Glomerular endothelial cell (primary cell): ENCODE measurements at places on chromosomes 16 and 17.

DNA sequence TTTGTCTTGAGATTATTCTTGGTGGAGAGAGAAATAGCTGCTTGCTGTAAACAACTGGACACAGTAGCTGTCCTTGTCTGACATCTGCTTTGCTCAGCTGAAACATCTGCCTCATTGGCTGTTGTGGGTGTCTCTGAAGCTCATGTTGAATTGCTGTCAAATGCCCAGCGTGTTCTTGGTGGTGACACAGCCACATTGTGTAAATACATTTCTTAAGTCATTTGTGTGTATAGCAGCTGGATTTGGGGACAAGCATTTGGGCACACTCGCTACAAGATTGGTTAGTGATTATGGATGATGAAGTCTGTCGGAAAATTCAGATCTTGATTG, 5.3 kb downstream of the FAM234A start:
- no peak for DNase-seq

- DNase-seq = no peak
These were observed 3.4 kb upstream of the HEXD start for GRCh38 chr17:82414548-82415281.

DNA sequence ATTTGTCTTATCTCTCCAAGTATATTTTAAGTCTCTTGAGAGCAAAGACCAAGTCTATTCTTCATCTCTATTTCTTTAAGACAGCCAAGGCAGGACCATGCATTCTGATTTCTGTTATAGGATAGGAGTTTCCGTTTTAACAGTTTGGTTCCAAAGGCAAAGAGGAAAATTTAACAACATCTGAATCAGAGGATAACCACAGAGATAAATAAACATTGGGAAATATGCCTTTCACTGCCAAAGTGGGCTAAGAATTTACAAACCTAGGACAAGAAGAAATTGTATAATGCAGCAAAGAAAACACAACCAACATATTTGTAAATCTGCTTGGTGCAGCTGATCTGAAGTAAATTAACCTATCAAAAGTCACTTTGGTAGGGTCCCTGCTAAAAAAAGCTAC, 37.7 kb downstream of the USP32 start:
- no peak for DNase-seq

DNA sequence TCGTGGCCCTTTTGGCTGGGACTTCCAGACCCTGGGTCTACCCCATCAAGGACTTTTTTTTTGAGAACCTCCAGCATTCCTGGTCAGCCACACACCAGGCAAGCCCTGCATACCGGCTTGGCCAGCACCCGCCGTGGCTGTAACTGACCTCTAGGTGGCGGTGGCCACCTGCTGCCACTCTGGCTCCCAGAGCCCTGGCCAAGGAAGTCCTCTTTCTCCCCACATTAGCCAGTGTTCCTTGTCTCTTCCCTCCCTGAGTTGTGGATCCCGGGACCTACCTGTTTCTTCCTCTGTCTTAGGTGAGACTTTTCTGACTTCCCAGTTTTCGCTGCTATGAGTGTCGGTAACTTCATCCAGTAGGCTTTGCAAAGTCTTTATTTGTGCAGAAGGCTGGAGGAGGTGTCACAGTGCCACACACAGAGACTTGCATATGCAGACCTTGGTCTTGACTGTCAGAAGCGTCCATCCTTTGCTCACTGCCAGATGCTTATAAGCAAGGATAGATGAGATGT, 348.3 kb downstream of the CPPED1 start:
- no peak for DNase-seq

DNA sequence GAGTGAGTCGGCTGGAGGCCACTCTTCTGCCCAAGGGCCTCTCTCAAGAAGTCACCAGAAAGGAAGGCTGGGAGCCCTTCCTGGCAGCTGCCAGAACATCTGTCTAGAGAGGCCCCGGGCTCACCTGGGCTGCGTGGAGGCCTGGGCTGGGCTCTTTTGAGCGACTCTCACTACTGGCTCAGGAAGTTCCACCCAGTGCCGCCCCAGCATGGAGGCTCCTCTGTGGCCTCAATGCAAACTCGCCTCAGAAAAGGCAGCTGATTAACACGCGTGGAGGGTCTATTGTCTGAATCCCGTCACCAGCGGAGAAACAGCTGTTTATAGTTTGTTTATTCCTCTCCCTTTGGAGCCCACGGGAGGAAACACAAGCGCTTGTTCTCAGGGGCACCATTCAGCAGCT, 25.3 kb downstream of the XYLT1 start:
- no peak for DNase-seq

DNA sequence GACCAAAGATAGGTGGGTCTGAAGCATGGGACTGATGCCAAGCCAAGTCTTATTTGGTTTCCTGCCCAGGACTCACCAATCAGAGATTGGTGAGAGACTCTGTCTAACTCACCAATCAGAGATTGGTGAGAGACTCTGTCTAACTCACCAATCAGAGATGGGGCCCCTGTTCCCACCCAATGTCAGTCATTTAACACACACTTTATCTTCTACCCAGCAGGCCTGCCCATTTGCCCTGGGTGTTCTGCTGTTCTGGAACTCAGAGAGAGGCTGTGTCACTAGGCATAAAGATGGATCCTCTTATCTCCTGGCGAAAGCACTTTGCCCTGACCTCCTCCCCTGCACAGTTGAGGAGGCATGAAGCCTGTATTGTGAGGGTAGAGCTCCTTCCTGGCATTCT, 5.4 kb upstream of the RHOT1 start:
- no peak for DNase-seq

GRCh38 chr17:40540448-40540847, 24.8 kb downstream of the CCR7 start:
- DNase-seq = no peak

DNA sequence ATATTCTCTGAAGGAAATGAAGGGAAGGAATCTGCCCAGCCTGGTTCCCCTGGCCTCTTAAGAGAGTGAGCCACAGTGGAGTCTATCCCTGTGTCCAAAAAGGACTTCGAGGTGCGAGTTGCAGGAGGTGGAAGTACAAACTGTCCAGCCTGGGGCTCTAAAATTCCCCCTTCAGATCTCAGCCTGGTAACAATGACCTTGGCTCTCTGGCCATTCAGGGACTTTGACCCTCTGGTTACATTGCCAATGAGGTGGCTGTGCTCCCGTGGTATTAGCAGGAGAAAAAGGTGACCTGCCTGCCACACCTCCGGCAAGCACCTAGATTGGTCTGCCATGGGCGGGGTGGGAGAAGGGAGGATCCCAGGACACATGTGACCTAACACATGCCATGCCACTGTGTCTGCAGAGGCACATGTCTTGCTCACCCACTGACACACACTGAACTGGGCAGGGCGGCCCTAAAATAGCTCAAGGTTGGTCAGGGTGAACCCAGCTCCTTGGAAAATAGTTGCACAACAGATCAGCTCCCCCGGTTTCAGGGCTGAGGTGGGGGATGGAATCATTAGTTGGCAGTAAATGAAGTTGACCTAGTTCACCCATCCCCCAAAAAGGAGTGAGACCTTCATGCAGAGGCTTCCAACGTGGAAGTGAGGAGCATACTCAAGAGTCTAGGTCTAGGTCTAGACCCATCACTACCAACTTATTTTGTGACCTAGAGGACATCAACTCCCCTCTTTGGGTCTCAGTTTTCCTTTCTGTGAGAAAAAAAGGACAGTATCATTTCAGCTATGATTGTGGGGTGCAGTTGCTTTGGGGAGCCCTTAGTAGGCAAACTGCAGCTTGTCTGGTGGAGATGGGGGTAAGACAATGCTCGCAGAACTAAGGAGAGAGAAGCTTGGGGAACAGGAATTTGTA, 2.2 kb downstream of the NR1D1 start:
- DNase-seq = no peak

GRCh38 chr17:19590912-19591551, 57.4 kb downstream of the SLC47A1 start:
- DNase-seq = no peak

DNA sequence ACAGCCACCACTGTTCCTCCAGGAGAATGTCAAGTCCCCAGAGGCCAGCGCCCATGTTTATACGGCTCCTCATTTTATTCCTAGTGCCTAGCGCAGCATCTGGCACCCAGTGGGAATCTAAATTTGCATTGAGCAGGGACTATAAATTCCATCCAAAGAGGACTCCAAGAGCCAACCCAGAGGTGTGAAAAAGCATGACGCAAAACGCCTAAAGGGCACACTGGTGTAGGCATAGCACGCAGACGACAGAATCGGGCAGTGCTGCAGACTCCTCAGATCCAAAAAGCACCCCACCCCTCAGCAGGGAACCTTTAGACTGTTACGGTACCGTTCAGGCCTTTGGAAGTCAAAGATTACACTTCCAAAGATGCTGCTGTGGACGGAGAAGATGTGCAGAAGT, 19.5 kb downstream of the TEKT5 start:
- no peak for DNase-seq

GRCh38 chr16:83554096-83554495, 253.7 kb upstream of the HSBP1 start:
- no peak for DNase-seq

- no peak for DNase-seq
These were observed 1.2 kb downstream of the MMP15 start for GRCh38 chr16:58026705-58027160.

DNA sequence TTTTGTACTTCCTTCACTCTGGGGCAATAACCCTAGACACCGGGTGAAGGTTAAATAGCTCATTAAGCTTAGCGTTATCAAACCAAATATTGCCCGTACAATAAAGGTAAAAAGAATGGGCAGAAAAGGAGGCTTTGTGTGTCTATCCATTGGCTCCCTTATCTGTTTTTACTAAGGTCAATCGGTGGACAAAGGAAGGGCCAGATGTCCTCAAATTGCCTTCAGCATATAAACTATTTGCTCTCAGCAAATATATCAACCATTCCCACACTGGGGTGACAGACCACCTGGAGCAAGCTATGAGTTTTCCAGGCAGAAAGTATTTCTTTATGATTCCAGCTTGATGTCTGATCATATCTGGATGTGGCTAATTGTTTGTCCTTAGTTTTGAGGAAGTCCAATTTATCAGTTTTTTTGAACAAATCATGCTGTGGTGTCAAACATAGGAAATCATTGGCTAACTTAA, 25.3 kb upstream of the WIPI1 start:
- DNase-seq = no peak

DNA sequence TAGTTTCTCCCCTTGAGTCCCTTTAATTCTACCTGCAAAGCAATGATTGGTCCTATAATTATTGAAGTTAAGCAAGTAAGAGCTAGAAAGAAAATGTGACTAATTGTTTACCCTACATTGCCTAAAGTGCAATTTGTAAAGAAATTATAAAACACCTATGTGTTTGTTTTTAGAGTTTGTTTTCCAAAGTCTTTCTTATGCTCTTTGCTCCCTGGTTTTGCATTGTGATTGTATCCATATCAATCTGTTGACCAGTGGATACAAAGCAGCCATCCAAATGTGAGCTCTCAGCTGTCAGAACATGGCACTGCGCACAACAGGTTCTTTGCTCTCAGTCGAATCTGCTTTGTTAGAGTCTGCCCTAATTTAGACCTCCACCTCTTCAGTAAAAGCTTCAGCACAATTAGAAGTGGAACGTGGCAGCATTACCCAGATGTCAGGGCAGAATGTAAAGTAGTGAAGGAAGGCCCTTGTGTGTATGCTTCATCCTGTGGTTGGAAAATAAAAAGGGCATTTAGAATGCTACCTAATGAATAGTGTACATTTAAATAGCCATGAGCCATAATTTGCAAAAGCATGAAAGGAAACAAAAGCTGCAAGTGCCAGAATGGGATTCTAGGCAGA, 70.5 kb downstream of the AATF start:
- DNase-seq = no peak

DNA sequence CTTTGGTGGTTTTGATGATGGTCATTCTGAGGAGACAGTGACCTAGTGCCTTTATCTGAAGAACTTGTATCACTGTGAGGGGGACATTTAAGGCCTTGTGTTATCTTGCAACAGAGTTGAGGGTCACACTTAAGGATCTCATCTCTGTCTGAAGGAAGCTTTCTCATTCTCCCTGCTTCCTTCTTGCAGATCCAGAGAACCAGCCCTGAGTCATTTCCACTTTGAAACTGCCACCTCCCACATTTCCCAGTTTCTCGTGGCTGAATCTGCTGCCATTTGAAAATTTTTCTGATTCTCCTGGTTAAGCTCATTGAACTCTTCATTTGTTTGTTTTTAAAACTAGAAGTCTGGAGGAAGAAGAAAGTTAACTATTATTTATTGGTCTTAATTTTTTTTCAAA, 190.2 kb upstream of the CDH11 start:
- no peak for DNase-seq

- DNase-seq = no peak
These were observed 289.7 kb downstream of the FOXL1 start for GRCh38 chr16:86868070-86868469.

DNA sequence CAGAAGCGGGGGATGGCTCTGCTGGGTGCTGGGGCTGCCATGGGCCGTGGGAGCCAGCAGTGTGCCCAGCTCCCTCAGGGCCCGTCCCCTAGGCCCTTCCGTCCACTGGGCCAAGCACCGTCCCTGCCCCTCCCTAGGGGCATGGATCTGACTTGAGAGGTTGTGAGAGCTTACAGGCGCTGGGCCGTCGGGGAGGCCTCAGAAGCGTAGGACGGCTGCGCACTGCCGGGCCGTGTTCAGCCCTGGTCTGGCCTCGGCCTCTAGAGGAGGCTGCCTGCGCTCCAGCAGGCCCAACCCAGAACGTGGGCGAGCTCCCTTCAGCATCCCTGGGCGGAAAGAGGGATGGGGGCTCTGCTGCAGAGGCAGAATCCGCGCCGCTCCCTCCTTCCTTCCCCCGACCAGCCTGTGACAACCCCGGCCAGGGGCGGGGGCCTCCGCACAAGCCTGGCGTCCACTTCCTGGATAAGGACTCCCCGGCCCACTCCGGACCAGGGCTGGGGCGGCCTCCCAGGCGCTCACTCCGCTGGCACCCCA, 685 bp upstream of the MPG start:
- DNase-seq = no peak

DNA sequence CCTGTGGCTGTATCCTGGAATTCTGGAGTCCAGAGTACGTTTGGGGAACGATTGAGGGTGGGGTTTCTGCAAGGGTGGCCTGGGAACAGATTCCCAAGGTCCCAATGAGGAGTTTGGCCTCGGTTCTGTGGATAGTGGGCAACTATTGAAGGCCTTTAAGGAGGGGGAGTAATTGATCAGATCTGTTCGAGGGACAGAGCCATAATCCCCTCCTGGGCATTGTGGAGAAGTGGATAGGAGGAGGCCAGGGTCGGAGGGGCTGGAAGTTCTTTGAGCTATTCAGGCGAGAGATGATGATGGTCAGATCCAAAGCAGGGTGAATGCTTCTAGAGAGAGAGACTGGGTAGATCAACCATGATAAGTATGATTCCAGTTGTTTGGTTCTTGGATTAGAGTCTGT, 173.4 kb downstream of the SNX29 start:
- no peak for DNase-seq

- DNase-seq = no peak
These were observed 19.7 kb upstream of the SPPL2C start for GRCh38 chr17:45824901-45825492.

DNA sequence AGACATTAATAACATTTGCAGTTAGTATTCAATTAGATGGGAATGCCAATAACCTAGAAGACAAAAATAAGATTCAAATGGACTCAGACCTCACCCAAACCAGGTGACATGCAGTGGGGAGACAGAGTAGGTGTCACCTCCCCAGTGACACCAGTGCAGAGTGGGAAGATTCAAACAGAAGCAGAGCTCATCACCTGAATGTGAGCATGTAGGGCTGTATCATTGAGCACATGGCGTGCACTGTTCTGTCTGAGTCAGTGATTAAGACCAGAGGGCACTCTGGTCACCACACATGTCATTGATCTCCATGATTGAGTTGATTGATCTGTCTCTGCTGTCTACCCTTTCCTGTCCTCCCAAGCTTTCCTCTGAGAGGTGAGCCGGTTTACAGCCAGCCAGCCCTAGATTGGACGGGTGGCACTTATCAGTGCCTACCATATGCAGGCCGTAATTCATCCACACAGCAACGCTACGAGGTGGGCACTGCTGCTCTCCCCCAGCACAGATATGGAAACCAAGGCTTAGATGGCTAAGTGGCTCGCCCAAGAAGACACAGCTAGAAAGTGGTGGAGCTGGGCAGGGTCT, 34.0 kb downstream of the RHBDL3 start:
- DNase-seq = no peak
